ENCODE measurements at places on chromosomes 16 and 17. TPM values are rescaled to one million over a fixed set of nuclear protein-coding genes. Genes with fewer than 3 reads are reported as not detected.

DNA sequence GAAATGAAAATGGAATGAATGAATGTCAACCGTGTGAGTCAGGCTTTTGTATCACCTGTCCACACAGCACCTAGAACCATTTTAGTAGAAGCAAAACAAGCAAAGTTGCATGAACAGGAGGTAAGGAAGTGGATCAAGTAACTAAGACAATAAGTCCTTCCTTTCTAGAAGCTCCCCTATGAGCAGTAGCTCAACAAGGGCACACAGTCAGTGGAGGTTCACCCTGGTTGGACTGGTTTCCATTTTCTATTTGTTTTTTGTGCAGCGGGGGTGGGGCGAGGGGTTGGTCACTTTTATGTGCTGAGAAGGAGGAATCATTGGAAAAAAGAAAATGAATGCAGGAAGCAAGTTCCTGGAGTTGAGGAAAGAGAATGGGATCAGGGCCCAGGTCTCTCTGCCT is 4.0 kb upstream of the HSBP1 start:
- no peak for DNase-seq
- H3K36me3 ChIP-seq: no peaks in the 10 kb centered on the region
- no peak overlapping the region for H3K4me3 ChIP-seq
- peaks cover 4% of the 10 kb centered on the region for H3K4me1 ChIP-seq

- no peak for DNase-seq
- H3K4me3 ChIP-seq: no peak overlapping the region
- no peak overlapping the region for H3K27ac ChIP-seq
These were observed 21.5 kb downstream of the PHF12 start for GRCh38 chr17:28929787-28930186.

- H3K27me3 ChIP-seq: no peaks in the 10 kb centered on the region
- no peak for DNase-seq
- no peak overlapping the region for H3K4me3 ChIP-seq
- H3K27ac ChIP-seq: no peak overlapping the region
These were observed 182.3 kb downstream of the PHKB start for GRCh38 chr16:47643323-47644000.

- peaks cover 1% of the 10 kb centered on the region for H3K36me3 ChIP-seq
- H3K27me3 ChIP-seq: no peaks in the 10 kb centered on the region
- no peak overlapping the region for H3K27ac ChIP-seq
- DNase-seq: no peak
- no peaks in the 10 kb centered on the region for H3K4me1 ChIP-seq
- H3K4me3 ChIP-seq: no peak overlapping the region
These were observed 45.6 kb downstream of the TMC6 start for GRCh38 chr17:78082988-78083387.

DNA sequence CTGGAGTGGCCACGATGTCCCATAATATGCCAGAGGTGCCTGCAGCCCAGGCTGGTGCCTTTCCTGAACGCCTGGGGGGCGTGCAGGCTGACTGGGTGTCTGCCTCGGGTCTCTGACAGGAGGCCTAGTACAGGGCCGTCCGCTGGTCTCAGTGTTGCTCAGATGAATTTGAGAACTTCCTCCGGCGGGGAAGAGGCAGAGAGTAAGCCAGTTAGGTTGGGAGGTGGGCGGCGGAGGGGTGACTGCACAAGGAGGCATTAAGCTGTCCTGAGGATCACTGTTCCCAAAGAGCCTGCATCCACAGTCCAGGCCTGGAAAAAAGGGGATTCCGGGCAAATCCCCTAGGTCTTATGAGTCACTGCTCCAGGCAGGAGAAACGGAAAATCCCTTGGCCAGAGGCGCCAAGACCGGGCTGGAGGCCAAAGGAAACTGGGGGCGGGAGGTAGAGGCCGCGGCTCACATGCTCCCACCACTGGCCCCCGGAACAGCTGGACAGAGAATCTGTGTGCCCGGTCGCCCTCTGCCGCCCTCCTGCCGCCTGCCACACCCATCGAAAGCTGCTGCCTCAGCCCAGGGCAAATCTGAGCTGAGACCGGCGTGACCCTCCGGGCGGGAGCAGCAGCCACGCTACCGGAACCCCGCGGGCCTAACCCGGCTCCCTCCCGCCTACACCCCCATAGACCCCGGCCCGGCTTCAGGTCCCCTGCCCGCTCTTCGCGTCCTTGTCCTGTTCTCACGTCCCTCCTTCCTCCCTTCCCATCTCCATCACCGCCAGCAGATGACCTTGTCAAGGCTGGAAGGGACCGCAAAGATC is 1.2 kb downstream of the TRIM47 start:
- peaks cover 25% of the 10 kb centered on the region for H3K4me1 ChIP-seq

DNA sequence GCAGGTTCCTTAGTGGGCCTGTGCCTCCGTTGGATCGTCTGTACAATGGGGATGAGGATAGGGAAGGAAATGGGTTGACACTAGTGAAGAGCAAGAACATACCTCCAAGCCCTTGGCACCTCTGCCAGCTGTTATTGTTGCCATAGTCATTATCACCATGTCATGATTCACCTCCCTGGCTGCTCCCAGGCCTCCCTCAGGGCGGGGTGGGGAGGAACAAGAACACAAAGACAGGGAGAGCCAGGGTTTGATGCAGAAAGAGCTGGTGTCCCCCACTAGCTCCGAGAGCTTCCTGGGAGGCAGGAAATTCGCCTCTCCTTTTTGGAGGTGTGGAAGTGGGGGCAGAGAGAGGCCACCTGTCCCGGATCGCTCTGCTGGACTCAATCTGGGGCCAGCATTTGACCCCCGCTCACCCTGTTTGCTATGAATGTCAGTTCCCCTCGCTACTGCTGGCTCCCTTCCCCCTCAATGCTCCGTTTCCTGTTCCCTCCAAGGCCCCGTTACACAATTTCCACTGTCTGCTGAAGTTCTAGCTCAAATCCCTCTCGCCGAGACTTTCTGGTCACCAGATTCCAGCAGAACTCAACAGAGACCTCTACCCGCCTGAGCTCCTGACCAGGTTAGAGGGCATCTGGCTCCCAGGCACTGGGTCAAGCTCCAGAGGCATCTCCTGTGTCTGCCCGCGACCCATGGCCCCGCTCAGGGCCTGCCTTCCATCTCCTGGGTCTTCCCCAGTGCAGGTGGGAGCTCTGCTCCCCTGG is 9.1 kb downstream of the TIMP2 start:
- no peaks in the 10 kb centered on the region for H3K36me3 ChIP-seq
- no peaks in the 10 kb centered on the region for H3K4me1 ChIP-seq
- H3K4me3 ChIP-seq: no peak overlapping the region
- H3K27me3 ChIP-seq: no peaks in the 10 kb centered on the region

GRCh38 chr17:14197586-14197985 is 39.1 kb downstream of the CDRT15 start:
- no peak overlapping the region for H3K27ac ChIP-seq
- no peaks in the 10 kb centered on the region for H3K27me3 ChIP-seq
- H3K4me1 ChIP-seq: no peaks in the 10 kb centered on the region
- no peak for DNase-seq

GRCh38 chr17:33628500-33629346 is 335.6 kb upstream of the ASIC2 start:
- no peak overlapping the region for H3K4me3 ChIP-seq
- no peaks in the 10 kb centered on the region for H3K4me1 ChIP-seq
- H3K27ac ChIP-seq: no peak overlapping the region
- no peaks in the 10 kb centered on the region for H3K36me3 ChIP-seq
- H3K27me3 ChIP-seq: no peaks in the 10 kb centered on the region
- no peak for DNase-seq

GRCh38 chr16:23072084-23072599 is 77.1 kb downstream of the USP31 start:
- H3K36me3 ChIP-seq: peaks cover 11% of the 10 kb centered on the region
- DNase-seq: no peak
- no peaks in the 10 kb centered on the region for H3K27me3 ChIP-seq
- no peaks in the 10 kb centered on the region for H3K4me1 ChIP-seq

- H3K27me3 ChIP-seq: no peaks in the 10 kb centered on the region
- H3K4me3 ChIP-seq: no peak overlapping the region
- H3K27ac ChIP-seq: no peak overlapping the region
- DNase-seq: no peak
- no peaks in the 10 kb centered on the region for H3K36me3 ChIP-seq
These were observed 22.6 kb downstream of the MRM3 start for GRCh38 chr17:804541-805435.

DNA sequence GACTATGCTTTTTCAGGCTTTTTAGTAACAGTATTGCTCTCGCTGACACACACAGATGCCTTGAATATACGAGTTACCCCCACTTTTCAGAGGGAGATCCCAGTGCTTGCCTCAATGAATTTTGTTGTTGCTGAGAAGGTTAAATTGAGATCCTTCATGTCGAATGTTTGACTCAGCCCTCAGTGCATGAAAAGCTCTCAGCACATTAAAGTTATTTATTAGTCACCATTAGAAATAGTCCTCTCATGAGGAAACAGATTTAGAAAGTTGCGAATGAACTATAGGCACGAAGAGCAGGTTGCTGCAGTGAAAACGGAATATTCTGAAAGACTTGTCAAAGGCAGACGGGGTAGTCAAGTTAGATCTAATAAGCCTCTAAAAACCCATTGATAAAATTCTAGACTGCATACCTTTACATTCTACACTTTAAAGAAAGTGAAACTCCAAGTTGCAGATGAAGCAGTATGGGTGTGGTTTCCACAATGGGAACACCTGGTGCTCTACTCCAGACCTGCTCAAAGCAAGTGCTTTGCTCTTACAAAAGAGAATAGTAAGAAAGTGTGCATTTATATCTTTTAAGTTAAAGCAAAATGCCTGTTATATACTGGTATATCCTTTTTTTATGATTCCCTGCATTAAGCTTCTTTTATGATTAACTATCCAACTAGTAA is 238.1 kb downstream of the MAF start:
- DNase-seq: no peak
- H3K4me1 ChIP-seq: no peaks in the 10 kb centered on the region
- H3K4me3 ChIP-seq: no peak overlapping the region
- no peaks in the 10 kb centered on the region for H3K36me3 ChIP-seq
- no peaks in the 10 kb centered on the region for H3K27me3 ChIP-seq

DNA sequence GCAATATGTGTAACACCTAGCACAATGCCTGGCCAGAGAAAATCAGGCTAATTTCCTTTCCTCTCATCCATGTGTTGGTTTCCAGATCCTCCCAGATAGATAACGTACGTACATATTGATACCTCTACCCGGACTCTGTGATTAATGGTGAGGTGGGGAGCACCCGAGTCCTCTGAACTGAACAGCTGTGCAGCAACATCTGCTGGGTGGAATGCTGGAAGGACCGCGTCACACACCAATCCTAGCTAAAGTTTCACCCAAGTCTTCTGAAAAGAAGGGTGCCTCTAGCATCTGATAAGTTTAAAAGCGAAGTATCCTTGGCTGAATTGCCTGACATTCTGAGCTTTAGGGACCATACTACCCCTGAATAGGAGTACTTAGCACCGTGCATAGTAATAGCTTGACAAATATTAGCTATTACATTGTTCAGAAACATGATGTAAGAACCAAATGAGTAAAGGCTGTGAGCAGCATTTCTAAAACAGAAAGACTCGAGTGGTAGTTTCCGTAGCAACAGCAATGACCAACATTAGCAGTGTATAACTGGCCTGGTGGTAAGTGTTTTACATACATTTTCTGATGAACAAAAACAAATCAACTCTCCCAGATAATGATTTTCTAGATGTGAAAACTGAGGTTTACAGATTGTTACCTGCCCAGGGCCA is 91.4 kb downstream of the SYCE1L start:
- H3K27me3 ChIP-seq: no peaks in the 10 kb centered on the region
- H3K36me3 ChIP-seq: no peaks in the 10 kb centered on the region
- H3K4me3 ChIP-seq: no peak overlapping the region
- no peak for DNase-seq
- no peaks in the 10 kb centered on the region for H3K4me1 ChIP-seq
- H3K27ac ChIP-seq: no peak overlapping the region

SGCA gene
- total RNA-seq: 0.51 TPM

HMOX2 gene
- 53.3 TPM for total RNA-seq

DECR2 gene
- 13.0 TPM for total RNA-seq
